GM04503 (cell line): ENCODE measurements at places on chromosomes 2 and 18.

DNA sequence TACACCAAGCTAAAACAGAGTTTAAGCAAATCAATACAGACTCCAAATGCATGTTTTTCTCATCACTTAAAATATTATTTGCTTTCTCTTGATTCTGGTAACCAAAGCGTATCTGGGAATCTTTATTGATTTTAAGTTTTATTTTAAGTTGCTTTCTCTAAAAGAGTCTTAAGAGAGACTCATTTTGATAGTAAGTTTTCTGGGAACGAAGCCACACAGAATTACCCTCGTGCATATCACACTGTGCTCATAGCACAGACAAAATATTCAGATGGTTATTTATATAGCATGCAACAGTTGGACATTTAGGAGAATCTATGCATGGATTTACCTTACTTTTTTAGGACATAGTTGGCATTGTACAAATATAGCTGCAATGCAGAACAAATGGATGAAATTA, 597.5 kb upstream of the NRXN1 start:
- no peak for DNase-seq

- no peak for DNase-seq
Observed at GRCh38 chr2:9094117-9094516, 90.6 kb upstream of the MBOAT2 start.

- DNase-seq, result no peak
Observed at GRCh38 chr2:21754164-21754788, 630.5 kb downstream of the TDRD15 start.

DNA sequence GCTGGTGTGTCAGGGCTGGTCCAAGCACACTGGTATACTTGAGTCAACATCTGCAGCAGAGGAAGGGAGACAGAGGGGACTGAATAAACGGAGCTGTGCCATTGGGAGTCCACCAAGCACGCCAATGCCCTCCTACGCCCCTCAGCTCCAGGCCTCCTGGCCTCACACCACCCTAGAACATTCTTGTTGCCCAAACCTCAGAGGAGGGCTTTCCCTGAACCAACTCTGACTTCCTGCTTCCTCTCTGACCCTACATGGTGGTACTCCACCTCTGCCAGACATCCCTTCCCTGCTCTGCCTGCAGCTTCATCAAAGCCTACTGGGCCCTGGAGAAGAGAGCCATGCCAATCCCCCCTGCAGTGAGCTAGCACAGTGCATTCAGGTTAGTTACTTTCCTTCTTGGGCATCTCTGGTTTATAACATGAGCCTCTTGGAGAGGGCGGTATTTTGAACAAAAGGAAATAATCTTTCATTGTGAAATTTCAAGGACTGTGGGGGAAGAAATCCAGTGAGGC, 54.4 kb downstream of the ZBTB7C start:
- no peak for DNase-seq

GRCh38 chr18:38899252-38899651, 1333.7 kb upstream of the CELF4 start:
- DNase-seq, result no peak
